T-helper 9 cell (primary cell): ENCODE measurements at places on chromosomes 13 and 19.

- no peak for DNase-seq
Observed at GRCh38 chr13:48485432-48485831, 47.4 kb downstream of the RCBTB2 start.

GRCh38 chr13:43804461-43805070 is 17.8 kb upstream of the ENOX1 start:
- DNase-seq = no peak

DNA sequence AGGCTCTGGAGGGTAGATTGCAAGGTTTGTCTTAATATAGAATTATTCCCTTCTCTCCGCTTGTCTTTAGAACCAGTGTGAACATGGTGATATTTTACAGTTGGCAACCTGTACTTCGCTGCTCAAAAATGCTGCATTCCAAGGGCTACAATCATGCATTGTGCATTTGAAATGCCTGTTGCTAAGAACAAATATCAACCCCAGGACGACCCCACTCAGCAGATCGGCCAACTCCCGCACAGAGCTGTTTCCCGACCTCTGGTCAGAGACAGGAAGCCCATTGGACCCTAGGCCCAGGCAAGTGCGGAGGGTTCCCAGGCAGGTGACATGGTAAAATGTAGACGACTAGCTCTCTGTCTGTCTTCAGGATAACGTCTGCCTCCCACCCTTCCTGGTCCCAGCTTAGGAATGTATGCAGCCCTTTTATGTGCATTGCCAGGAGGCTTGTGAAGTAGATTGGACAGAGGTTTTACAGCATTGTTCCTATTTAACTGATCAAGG is 263.5 kb downstream of the FOXO1 start:
- DNase-seq = no peak

GRCh38 chr19:3466635-3467034 is 13.7 kb downstream of the SMIM24 start:
- no peak for DNase-seq

DNA sequence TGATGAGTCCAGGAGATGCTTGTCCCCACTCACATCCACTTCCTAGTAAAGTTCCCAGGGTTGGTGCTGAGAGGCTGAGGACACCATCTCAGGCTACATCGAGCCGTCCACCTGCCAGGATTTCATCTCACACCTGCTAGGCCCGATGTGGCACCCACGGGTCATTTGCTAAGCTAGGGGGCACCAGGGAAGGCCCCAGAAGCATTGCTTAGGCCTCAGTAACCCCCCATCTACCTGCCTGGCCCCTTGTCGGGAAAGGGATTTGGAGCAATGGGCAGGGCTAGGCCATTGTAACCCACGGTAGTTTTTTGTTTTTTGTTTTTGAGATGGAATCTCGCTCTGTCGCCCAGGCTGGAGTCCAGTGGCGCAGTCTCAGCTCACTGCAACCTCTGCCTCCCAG is 51.8 kb downstream of the F2RL3 start:
- DNase-seq = no peak

- no peak for DNase-seq
Observed at GRCh38 chr13:102710261-102710679, 15.4 kb upstream of the METTL21C start.

- DNase-seq = no peak
Observed at GRCh38 chr13:32594157-32594738, 8.0 kb downstream of the PDS5B start.

- DNase-seq = no peak
Observed at GRCh38 chr13:103203735-103204330, 137.6 kb upstream of the SLC10A2 start.
